ENCODE measurements at places on chromosomes 2 and 18. TPM values are rescaled to one million over a fixed set of nuclear protein-coding genes. Genes with fewer than 3 reads are reported as not detected.

GRCh38 chr2:23916727-23917405 lies 10.1 kb downstream of the ATAD2B start:
- H3K36me3 ChIP-seq, result peaks cover 2% of the 10 kb centered on the region
- peak overlapping the region; percentile 77 for H3K27ac ChIP-seq
- peaks cover 55% of the 10 kb centered on the region for H3K4me1 ChIP-seq
- no peaks in the 10 kb centered on the region for H3K27me3 ChIP-seq
- no peak overlapping the region for H3K4me3 ChIP-seq
- DNase-seq, result peak; percentile 25

- no peaks in the 10 kb centered on the region for H3K4me1 ChIP-seq
- DNase-seq, result no peak
- peaks cover 9% of the 10 kb centered on the region for H3K27me3 ChIP-seq
- H3K4me3 ChIP-seq, result no peak overlapping the region
Observed at GRCh38 chr2:18282026-18282425, 278.4 kb downstream of the RDH14 start.

DNA sequence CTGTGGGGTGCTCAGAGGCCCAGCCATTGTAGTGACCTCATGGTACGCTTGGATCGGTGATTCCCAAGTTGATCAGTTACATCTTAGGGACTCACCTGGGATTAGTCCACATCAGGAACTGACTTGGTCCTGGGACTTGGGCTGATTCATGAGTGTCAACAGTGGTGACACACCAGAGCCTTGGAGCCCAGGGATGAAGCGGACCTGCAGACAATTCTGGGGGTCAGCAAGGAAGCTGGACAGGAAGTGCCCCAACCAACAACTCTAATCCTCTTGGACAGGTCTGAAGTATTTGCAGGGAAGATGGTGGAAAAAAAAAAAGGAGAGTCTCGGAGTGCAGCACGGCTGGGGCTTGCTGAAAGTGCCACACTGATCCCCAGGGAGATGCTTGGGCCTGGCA lies 288.6 kb downstream of the PHLPP1 start:
- no peak for DNase-seq
- no peaks in the 10 kb centered on the region for H3K4me1 ChIP-seq
- H3K4me3 ChIP-seq, result no peak overlapping the region
- H3K36me3 ChIP-seq, result no peaks in the 10 kb centered on the region
- no peaks in the 10 kb centered on the region for H3K27me3 ChIP-seq

DNA sequence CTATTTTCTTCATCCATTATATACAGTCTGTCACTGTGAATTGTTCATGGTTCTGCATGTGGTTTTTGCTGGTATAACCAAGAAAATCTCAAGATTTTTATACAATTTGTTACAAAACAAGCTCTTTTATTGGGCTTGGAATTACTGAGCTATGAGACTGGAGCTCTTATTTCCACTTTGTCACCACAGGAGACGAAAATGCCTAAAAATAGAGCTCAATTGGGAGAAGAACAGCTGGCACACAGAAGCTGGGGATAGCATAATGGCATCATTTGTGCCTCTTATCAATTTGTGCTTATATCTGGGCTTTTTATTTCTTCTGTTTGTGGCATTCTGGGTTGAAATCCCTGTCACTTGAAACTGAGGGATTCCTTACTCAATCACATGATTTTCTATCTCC lies 219.1 kb downstream of the CALCRL start:
- no peak overlapping the region for H3K27ac ChIP-seq
- H3K27me3 ChIP-seq, result no peaks in the 10 kb centered on the region
- H3K4me1 ChIP-seq, result no peaks in the 10 kb centered on the region
- DNase-seq, result no peak
- no peak overlapping the region for H3K4me3 ChIP-seq

KANSL1L gene
- 3.7 TPM for total RNA-seq

GRCh38 chr2:207422380-207422779 lies 107.4 kb upstream of the CREB1 start:
- no peak for DNase-seq
- H3K4me1 ChIP-seq, result peaks cover 10% of the 10 kb centered on the region

DNA sequence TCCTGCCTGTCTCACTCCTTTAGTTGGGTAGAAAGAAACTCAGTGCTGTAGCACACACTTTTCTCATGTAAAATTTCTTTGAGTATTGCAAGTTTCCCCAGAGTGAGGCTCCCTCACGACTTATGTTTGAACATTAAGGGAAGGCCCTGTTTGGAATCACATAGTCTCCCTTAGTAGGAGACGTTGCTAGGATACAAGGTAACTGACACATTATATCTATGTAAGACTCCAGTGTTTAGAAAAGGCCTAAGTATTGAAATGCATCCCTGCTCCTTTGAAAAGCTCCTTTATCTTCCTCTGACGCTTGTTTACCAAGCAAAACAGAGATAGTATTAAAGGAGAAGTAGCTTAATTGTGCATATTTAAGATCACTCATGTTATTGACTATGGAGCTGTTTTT lies 248.2 kb downstream of the PHLPP1 start:
- H3K27me3 ChIP-seq, result no peaks in the 10 kb centered on the region
- H3K27ac ChIP-seq, result no peak overlapping the region
- no peak overlapping the region for H3K4me3 ChIP-seq
- no peaks in the 10 kb centered on the region for H3K4me1 ChIP-seq
- H3K36me3 ChIP-seq, result no peaks in the 10 kb centered on the region

CRYBA2 gene
- total RNA-seq, result not detected

GRCh38 chr2:873651-874580 lies 76.7 kb upstream of the SNTG2 start:
- peaks cover 25% of the 10 kb centered on the region for H3K27me3 ChIP-seq
- no peaks in the 10 kb centered on the region for H3K36me3 ChIP-seq
- no peak for DNase-seq

All from activated naive CD8-positive, alpha-beta T cell treated with anti-CD3 and anti-CD28 coated beads for 36 hours (primary cell).